ENCODE measurements at places on chromosomes 7 and 10.
A peak's percentile ranks its signal among the peaks of the same experiment; 100 is the strongest.

DNA sequence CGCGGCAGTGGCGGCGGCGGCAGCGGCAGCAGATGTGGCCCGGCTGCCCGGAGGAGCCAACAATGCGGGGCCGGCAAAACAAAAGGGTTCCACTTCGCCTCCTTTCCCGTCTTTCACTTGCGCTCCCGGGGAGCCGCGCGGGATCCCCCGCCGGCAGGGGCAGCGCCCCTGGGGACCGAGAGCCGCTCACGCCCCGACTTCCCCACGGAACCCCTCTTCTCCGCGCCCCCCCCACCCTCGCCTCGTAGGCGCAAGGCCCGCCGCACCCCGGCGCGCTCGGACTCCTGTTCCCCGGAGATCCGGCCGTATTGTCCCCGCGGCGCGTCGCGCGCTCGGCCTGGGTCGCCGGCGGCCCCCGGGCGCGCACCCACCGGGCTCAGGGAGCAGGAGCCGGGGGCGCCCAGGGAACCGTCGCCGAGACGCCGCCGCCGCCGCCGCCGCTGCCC is 854 bp downstream of the CTBP2 start:
- DNase-seq: no peak

- no peak for DNase-seq
Observed at GRCh38 chr10:78871796-78872195, 197.0 kb upstream of the ZMIZ1 start.

GRCh38 chr10:21369697-21370096 is 155.8 kb downstream of the SKIDA1 start:
- DNase-seq: no peak

GRCh38 chr7:1544896-1545416 is 11.0 kb downstream of the TMEM184A start:
- no peak for DNase-seq

DNA sequence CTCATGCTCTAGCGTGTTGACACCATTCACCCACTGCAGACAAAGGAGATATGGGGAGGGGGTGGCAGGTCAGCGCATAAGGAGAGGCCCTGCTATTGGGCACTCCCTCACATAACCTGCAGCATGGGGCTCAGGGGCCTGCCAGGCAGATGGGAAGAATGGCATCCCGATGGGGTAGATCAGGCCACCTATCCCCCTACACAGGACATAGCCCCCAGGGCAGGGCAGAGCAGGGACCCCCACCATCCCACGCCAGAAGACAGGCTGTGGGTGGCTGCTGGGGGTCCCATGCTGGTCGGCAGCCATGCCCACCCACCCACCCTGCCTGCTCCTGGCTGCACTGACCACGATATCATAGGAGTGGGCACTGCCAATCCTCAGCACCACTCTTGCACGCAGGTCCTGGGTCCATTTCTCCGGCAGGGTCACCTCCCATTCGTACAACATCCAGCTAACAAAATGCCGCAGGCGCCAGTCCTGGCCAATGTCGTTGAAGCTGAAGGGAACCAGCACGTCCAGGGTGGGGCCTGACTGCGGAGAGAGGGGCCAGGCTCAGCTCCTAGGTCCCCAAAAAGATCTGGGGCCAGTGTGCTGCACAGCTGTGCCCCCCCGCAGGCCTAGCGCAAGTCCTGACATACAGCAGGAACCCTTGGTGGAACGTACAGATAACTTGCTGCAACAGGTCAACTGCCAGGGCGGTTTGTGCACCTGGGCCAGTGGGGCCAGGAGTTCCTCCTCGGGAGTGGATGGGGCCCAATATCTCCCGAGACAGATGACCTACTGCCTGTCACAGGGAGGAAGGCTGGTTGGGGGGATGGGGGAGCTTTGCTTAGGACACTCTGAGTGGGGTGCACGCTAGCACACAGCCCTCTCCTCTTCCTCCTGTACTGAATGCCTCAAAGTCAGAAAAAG is 45.9 kb upstream of the ZNF479 start:
- no peak for DNase-seq

- DNase-seq: no peak
Observed at GRCh38 chr10:50554995-50555568, 68.7 kb downstream of the SGMS1 start.

GRCh38 chr10:125424191-125424847 is 258.6 kb downstream of the TEX36 start:
- no peak for DNase-seq

- DNase-seq: no peak
Observed at GRCh38 chr7:102943423-102944169, 30.8 kb downstream of the LRRC17 start.

GRCh38 chr7:44411306-44411705 is 79.2 kb downstream of the NUDCD3 start:
- DNase-seq: no peak

GRCh38 chr7:1586827-1587705 is 17.2 kb upstream of the PSMG3 start:
- no peak for DNase-seq

DNA sequence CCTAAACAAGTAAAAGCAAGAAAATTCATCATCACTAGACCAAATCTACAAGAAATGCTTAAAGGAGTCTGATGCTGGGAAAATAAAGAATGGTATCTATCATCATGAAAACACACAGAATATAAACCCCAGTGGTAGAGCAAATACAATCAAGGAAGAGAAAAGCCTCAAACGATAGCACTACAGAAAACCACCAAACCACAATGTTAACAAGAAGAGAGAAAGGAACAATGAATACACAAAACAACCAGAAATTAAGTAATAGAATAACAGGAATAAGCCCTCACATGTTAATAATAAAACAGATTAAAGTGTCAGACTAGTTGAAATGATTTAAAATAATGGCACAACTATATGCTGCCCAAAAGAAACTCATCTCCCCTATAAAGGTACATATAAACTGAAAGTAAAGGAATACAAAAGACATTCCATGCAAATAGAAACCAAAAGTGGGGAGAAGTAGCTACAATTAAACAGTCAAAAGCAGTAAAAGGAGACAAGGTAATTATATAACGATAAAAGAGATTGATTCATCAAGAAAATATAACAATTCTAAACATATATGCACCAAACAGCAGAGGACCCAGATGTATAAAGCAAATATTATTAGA is 77.3 kb downstream of the JMJD1C start:
- DNase-seq: no peak

DNA sequence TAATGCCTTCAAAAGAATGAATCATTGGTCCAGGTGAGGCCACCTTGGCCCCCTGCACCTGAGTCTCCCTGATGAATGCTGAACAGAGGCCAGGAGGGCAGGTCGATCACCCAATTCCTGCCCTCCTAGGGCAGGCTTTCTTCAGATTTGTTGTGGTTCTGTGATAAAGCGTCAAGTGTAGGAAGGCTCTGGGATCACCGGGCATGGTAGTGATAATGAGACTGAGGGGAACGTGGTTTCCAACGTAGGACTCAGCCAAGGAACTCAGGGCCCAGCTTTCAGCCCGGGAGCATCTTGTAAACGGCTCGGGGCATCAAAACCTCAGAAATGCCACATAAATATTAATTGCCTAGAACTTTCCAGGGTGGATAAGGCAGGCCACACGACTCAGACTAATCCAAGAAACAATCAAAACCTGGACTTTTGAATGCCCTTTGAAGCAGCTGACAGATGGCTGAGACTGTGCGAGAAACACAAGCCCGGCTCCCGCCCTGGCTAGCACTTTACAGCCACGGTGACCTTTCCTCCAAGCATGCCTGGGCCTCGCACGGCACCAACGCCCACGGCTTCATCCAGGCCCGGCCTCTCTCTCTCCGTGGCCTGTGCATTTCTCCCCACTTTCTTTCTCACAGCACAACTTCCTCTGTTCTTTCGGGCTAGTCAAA is 239.3 kb upstream of the GRB10 start:
- no peak for DNase-seq

DNA sequence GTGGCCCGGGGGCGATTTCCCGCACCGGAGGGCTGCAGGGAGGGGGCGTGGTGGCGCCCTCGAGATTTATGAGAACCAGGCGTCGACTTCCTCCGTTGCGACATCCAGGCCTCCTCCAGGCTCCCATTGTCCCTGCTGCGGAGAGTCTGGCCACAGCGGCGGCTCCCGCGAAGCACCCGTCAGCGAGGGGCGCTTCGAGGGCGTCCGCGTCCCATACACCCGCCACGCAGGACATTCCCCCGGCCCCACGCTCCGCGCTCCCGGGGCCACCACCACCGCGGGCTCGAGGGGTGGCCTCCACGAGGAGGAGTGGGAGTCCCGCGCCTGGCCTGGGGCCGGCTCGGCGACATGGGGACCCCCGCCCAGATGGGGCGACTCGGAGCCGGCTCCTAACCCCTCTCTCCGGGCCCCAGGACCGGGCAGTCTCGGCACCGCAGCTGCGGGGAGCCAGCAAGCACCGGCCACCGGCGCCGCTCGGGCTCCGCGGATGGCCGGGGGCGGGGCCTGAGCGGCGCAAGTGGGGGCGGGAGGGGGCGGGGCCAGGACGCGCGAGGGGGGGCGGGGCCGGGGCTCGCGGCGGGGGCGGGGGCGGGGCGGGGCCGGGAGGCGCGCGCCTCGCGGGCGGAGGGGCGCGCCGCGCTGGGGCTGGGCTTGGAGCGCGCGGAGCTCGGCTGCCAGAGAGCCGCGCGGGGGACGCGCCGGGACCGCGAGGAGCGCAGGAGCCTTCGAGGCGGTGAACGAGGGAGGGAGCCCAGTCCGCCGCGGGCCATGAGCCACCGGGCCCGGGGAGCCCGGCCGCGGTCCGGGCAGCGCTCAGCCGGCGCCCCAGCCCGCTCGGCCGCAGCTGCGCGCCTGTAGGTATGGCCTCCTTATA is at the start of gene SH2B2:
Gene SH2B2 (plus strand): TSS at position 632 of the 874 bp plus-strand sequence. CDS start 13,683 bp downstream, outside the sequence.
- no peak for DNase-seq

- no peak for DNase-seq
Observed at GRCh38 chr10:126479280-126479895, 91.1 kb upstream of the ADAM12 start.

- no peak for DNase-seq
Observed at GRCh38 chr7:128903621-128904361, 6.7 kb downstream of the KCP start.

DNA sequence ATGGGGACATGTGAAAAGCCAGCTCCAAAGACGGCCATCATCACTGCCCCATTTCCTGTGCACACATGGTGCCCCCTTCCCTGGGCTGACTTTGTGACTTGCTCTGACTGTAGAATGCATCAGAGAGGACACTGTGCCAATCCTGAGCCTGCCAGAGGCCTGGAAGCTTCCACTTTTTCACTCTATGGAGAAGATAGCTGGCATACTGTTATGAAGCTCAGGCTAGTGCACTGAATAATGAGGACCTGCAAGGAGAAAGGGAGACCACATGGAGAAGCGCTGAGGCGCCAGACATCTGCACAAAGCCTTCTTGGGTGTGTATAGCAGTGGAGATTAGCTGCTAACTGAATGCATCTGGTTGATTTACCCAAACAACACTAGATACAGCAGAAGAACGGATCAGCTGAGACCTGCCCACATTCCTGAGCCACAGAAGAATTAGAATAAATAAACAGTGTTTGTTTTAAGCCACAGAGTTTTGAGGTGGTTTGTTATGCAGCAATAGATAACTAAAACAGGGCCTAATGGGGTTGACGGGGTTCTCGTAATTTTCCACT is 58.9 kb upstream of the C10orf90 start:
- no peak for DNase-seq

DNA sequence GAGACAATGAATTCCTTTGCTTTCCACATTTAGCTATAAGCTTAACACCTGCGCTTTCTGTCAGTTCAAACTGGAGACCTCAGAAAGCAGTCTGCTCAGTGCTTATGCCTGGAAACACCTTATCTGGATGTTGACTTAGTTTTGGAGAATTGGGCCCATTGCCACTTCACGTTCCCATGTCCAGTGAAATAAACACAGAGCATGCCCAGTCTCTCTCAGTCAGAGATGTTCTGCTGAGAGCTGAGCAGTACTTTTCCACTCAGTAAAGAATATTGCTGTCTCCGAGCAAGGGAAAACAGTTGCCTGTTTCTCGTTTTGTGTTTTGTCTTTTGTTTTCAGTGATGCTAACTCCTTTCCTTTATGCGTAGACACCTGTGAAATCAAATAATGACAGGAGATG is 83.2 kb upstream of the PRR15 start:
- no peak for DNase-seq

GRCh38 chr10:89867964-89868363 is 166.6 kb downstream of the KIF20B start:
- no peak for DNase-seq

- no peak for DNase-seq
Observed at GRCh38 chr7:1244700-1245523, 12.2 kb downstream of the UNCX start.

- no peak for DNase-seq
Observed at GRCh38 chr10:15742836-15743235, 23.1 kb upstream of the ITGA8 start.

DNA sequence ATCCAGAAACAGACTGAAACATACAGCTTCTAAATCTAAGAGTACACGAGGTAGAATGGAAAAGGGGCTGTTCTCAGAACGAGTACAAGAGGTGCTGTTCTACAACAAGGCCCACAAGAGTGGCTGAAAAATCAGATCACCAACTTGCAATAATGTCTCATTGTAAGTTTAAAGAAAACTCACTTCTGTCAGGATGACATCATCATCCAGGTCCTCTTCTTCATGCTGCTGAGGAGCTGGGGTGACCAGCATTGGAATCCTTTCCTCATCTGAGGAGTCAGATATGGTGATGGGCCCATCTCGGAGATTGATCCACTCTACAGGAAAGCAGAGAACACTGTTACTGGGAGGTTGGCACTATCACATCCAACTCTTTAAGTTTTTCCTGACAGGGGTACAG is 28.8 kb downstream of the RNF216 start:
- DNase-seq: no peak

GRCh38 chr10:72563327-72563932 is 62.4 kb downstream of the MICU1 start:
- peak; percentile 36 for DNase-seq

DNA sequence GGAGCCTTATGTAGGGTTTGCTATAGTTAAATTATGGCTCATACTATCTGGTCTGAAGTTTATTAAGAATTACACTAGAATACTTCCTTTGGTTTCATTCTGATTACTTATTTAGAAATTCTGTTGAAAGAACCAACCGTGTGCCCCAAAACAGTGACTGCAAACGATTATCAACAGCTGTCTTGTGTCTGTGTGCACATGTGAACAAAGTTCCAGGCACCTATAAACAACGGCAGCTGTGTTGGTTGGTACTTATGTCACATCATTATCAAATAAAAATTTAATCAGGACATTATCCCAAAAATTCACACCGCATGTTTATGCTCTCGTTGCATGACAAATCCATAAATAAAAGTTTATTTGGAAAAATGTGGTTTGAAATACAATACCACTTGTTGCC is 80.6 kb downstream of the USP6NL start:
- DNase-seq: no peak

DNA sequence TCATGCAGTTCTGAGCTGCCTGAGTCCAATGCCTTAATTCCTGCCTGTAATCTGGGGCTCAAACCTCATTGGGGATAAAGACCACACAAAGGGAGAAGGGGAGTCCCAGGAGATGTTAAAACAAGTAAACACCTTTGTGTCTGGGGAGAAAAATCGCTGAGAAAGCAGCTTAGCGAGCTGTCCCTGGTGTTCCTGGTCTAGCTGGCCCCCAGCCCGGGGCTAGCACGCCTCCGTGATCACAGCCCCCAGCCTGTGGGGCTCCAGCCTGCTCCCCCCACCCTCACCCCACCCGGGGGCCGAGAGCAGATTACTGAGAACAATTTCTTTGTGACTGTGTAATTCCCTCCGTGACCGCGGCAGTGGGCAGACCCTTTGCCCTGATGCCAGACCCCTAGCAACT is 24.8 kb downstream of the DPCD start:
- no peak for DNase-seq

Data from stimulated activated CD4-positive, alpha-beta T cell treated with anti-CD3 and anti-CD28 coated beads, Interleukin-4, amount 100 ng/mL, for 24 hours (primary cell).